CD4-positive, alpha-beta T cell treated with Interleukin-2 at 100 ng/mL for 4 hours (primary cell): ENCODE measurements at places on chromosomes 6 and 20.

DNA sequence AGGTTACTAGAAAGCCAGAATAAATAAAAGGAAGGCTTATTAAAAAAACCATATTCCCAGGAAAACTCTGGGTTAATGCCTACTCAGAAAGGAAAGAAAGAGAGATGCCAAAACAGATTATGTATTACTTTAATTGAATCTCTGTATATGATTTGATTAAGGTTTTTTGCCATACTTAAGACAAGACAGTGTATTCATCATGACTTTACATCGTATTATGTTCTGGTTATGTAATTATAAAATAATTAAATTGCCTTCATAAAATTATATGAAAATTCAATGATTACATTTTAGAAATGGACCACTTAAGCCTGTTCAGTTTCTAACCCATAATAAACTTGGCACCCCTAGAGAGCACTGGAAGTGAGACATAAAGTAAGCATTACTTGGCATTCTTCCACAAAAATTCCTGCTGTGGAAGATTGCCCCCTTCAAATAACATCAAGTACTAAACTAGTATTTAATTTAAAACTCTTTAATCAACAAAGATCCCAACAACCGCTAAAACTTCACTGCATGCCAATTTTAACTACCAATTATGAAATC, 20.8 kb upstream of the IBTK start:
- no peak for DNase-seq

GRCh38 chr6:124110514-124110913, 306.8 kb downstream of the NKAIN2 start:
- DNase-seq, result no peak

GRCh38 chr20:21808863-21809664, 103.6 kb downstream of the PAX1 start:
- peak; percentile 9 for DNase-seq

DNA sequence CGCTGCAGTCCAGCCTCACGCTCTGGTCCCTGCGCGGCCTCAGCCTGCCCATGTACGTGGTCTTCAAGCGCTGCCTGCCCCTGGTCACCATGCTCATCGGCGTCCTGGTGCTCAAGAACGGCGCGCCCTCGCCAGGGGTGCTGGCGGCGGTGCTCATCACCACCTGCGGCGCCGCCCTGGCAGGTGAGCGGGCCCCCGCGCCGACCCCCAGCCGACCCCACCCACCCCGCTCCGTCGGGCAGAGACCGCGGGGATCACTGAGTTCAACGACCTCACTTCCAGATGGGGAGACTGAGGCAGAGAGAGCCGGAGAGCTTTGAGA, 545 bp downstream of the SLC35D3 start:
- no peak for DNase-seq

GRCh38 chr6:170091639-170092579, 199.0 kb downstream of the DLL1 start:
- DNase-seq, result no peak

DNA sequence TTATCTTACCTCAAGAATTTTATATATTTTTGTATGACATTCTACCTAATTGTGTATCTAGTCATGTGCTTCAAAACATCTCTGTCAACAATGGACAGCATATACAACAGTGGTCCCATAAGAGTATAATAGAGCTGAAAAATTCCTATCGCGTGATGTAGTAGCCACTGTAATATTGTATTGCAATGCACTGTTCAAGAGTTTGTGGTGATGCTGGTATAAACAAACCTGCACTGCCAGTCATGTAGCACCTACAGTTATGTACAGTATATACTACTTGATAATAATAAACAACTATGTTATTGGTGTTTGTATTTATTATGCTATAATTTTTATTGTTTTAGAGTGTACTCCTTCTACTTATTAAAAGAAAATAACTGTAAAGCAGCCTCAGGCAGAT, 672.7 kb downstream of the CD109 start:
- DNase-seq, result no peak

DNA sequence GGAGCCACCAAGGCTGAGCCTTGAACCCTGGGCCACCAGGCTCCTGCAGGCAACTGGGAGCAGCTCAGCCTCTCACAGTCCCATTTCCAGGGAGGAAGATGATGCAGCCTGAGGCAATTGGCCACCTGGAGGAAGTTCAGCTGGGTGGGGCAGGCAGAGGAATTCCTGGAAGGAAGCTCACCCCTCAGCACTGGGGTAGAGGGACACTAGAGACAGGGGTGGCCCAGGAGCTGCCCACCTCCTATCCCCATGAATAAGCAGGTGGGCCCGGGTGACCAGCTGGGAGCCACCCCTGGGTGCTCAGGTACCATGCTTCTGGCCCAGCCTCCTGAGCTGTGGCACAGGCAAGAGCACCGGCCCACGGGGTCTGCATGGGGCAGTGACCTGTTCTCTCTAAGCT, 3.6 kb upstream of the HSPA12B start:
- no peak for DNase-seq

DNA sequence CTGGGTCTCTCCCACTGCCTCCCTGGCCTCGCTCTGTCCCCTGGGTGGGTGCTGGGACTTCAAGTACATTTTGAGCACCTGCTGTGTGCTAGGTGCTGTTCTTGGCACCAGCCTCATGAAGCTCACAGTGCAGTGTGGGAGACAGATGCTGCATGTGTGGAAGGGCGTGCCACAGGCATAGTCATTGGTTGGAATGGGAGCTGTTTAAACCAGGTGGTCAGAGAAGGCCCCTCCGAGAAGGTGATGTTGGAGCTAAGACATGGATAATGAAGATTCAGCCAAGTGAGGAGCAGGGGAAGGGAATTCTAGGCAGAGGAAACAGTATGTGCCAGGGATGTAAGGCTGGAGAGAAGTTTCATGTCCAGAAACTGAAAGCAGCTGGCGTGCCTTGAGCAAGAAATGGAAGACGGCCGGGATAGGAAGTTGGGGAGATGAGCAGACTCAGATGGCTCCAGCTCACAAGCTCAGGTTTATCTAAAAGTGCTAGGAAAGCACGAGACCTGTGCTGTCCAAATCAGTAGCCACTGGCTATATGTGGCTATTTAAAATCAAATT, 9.9 kb downstream of the LPIN3 start:
- DNase-seq, result no peak

GRCh38 chr20:23228912-23229311, 121.7 kb upstream of the NXT1 start:
- DNase-seq, result no peak

- no peak for DNase-seq
These were observed 63.0 kb downstream of the LYRM2 start for GRCh38 chr6:89575562-89575960.

- DNase-seq, result no peak
These were observed 199.4 kb upstream of the ZNF184 start for GRCh38 chr6:27672113-27672799.

DNA sequence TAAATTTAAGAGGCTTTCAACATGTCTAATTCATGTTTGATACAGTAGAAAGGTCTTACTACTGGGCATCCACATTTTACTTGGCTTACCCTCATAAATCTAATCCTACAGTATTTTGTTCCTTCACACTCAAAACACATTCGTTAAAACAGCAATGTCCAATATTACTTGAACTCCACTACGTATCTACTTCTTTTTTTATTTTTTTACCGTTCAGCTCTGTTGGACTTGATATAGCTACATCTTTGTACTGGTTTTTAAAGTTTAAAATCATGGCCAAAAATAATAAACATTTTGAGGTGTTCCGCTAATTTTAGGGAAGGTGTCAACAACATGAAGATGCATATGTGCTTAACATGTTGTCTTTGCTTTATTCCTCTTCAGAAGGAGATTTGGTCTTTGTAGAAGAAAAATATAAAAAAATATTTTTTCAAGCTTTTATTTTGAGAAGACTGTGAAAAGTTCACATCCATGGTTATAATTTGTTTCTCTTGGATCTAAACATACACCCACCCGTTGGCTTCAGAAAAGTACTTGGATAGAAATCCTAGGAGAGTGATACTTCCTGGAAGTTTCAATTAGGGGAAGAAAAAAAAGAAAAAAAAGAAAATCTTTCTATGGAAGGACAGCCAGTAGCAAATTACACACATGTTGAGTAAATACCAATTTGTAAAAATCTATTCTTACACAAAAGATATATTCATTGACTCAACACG, 71.5 kb downstream of the EPB41L2 start:
- no peak for DNase-seq

DNA sequence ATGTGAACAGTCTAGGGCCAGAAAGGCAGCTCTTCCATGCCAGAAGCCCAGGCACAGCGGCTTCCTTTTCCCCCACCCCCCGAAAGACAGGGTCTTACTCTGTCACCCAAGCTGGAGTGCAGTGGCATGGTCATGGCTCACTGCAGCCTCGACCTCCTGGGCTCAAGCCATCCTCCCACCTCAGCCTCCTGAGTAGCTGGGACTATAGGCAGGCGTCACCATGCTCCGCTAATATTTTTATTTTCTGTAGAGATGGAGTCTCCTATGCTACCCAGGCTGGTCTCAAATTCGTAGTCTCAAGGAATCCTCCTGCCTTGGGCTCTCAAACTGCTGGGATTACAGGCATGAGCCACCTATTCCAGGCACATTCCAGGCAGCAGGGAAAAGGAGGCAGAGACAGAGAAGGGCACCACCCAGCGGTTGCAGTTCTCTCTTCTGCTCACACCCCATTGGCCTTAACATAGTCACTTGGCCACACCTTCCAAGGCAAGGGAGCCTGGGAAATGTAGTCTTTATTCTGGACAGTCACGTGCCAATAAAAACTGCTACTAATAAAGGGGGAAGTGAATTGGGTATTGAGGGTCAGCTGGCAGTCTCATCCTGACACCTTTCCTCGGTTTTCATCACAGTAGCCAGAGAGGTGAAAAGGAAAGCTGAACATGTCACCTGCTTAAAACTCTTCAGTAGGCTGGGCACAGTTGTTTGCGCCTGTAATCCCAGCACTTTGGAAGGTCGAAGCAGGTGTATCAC, 205.9 kb downstream of the ZMYND8 start:
- DNase-seq, result no peak

DNA sequence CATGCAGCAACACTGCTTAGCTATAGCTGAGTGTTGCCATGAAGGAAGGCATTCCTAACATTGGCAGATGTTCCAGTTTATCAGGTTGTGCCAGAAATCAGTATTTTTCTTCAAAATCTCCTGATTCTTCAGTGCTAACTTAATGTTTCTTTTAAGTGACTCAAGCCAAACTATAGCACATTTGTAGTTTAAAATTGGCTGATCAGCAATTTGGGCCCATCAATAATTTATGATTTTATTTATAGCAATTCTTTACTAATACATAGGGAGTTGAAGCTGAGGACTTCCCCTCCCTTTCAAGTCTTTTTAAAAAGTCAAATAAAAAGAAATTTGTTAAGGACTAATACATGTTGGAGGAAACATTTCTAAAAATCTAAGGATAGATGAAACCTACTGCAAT, 383.8 kb upstream of the KHDRBS2 start:
- no peak for DNase-seq

DNA sequence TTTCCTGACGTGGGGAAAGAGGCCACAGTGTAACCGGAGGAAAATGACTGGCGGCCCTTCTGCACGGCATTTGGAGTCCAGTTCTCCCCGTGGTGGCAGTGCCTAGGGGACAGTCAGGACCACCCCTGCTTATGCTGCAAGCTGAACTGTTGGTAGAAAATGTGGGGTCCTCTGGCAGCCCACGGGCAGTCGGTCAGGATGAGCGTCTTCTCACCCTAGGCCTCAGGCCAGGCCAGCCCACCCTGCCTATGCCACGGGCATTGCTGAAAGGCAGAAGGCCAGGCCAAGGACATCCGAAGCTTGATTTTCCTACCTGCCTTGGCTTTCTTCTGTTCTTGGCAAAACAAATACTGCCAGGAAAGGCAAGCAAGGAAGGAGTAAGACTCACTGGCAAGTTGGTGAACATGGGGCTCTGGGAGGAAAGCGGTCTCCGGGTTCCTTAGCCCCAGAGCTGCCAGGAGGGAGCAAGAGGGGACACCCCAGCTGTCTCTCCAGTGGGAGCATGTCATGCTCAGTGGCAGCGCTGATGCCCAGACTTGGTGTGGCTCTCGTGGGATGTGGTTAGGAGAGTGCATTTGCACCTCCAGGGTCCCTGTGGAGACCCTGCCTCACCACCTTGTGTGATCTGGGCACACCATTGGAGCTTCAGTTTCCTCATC, 311.6 kb downstream of the QKI start:
- no peak for DNase-seq

DNA sequence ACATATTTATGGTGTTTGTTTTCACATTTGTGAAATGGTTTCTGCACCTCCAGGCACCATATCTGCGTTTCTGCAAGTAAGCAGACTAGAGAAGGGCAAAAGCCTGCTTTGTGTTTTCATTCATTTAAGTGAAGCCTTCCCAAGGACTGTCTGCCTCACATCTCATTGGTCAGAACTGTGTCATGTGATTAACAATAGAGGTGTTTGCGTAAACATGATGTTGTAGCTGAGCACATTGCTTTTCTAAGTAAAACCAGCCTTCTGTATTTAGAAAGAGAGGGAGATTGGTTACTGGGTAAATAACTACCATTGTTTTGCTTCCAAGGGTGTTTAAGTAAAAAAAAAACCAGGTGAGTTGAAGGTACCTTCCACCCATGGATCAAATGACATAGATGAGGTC, 39.7 kb downstream of the SH3BGRL2 start:
- DNase-seq, result no peak

GRCh38 chr20:34736106-34736735, 32.1 kb downstream of the TP53INP2 start:
- DNase-seq, result no peak

GRCh38 chr6:108877046-108877751, 29.0 kb downstream of the ARMC2 start:
- no peak for DNase-seq

DNA sequence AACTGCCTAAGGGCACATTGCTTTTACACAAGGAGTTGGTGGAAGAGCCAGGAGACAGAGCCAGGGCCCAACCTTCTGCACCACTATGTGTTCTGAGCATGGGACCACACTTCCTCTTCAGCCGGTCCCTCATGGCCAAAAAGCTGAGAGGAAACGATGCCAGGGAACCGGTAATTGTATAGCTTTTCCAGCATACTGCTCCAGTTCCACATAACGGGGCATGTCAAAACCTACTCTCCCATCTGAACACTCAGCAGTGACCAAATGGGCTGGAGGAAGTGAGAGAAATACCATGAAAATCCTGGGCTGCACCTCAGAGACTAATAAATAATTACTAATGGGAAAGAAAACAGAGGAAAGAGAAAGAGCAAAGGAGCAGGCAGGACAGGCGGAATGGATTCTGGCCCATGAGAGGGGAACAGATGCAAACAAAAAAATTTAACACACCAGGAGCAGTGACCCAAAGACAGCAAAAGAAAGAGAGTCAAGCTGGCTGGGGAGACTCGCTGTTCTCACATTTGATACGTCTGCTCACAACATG, 52.0 kb upstream of the BMP2 start:
- no peak for DNase-seq
